HAP-1 (cell line): ENCODE measurements at places on chromosomes 7 and 10.

- peak; percentile 81 for DNase-seq
These were observed 15.4 kb downstream of the GPNMB start for GRCh38 chr7:23261843-23262452.

DNA sequence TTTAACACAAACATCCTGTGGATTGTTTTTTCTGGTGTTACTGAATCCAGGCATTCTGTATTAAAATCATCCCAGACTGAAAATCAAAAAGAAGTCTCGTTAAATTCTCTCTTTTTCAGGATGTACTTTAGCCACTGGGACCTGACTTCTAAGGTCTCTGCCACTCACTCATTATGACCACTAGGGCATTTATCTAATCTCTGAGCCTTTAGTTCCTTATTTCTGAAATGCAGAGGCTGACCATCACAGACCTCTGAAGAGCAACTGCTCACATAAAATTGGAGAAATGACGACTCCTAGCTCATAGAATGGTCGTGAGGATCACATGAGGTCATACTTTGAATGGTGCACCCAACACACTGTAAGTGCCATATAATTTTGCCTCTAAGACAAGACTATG is 63.2 kb downstream of the KCNMA1 start:
- DNase-seq = no peak

DNA sequence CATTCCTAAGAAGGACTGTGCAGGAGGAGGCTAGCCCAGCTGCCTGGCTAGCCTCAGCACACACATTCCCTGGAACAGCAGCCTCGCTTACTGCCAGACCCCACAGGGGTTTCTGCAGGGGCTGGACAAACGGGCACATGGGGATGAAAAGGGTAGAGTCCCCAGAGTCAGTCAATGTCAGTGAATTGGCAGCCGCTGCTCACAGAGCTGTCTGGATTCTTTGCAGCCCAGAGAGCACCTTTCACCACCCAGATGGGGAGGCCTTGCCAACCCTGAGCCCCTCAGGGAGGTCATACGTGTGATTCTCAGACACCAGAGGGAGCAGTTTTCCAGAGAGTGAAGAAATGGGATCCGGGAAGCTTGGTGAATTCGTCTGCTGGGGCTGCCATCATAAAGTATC is 143.3 kb downstream of the KCNMA1 start:
- no peak for DNase-seq

DNA sequence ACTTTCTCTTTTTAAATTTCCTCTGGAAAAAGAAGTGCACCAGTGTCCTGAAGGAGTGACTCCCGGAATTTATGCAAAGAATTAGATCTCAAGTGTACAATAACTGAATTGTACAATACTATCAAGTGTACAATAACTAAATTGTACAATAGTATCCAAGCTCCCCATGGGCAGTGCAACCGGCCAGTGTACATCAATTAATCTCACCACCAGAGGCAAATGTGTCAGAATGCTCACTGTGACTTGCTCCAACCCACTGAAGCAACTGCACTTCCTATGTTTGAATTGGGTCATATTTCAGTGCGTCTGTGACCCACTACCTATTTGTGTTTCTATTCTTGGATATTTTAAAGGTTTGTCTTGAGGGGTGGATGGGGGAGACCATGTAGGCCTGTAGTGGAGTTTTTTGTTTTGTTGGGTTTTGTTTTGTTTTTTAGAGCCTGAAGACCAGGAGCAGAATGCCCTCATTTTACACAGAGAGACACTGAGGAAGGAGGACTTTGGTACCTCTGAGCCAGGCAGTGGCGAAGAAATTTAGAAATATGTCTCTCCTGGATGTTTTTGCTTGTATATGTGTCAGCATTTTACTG is 78.5 kb upstream of the CTTNBP2 start:
- no peak for DNase-seq

DNA sequence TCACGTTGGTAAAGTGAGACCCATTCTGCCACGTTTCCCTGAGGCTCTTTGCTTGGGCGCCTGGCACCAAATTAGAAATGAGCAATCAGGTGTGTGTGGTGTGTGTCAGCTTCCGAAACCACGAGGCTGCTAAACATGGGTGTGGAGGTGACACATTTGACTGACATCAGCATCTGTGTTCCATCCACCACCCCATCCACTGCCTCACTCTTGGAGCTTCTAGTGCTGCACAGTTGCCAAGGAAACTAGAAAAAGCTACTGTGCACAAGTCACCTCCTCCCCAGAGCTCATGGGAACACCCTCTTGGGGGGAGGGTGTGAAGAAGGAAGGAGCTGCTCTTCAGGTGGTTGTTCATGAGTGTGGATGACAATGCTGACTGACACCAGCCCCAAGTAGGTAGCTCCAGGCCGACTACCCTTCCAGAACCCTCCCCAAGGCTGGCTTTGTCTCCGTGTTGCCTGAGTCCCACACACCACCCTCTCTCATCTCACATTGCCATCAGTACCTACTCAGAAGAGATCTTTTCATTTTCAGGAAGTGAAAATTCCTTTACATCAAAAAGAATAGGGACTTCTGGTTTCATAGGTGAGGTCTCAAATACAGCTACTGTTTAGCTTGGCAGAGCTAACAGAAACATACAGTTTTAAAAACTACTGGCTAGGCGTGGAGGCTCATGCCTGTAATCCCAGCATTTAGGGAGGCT is 152.2 kb downstream of the TMEM178B start:
- DNase-seq = no peak

- DNase-seq = peak; percentile 36
These were observed 447.8 kb upstream of the C7orf33 start for GRCh38 chr7:148142660-148143248.

- DNase-seq = peak; percentile 27
These were observed 12.3 kb downstream of the DDC start for GRCh38 chr7:50552921-50553320.

DNA sequence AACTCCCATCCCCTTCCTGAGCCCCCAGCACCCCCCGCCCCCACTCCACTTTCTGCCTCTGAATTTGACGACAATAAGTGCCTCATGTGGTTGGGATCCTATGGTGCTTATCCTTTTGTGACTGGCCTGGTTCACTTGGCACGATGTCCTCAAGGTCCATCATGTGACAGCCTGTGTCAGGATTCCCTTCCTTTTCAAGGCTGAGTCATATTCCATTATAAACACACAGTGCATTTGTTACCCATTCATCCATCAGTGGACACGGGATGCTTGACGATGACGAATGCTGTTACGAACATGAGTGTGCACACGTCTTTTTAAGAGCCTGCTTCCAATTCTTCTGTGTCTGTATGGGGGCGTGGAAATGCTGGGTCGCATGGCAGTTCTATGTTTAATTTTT is 26.7 kb downstream of the SHH start:
- no peak for DNase-seq

- DNase-seq = no peak
These were observed 62.2 kb downstream of the AKR1E2 start for GRCh38 chr10:4888236-4888635.

DNA sequence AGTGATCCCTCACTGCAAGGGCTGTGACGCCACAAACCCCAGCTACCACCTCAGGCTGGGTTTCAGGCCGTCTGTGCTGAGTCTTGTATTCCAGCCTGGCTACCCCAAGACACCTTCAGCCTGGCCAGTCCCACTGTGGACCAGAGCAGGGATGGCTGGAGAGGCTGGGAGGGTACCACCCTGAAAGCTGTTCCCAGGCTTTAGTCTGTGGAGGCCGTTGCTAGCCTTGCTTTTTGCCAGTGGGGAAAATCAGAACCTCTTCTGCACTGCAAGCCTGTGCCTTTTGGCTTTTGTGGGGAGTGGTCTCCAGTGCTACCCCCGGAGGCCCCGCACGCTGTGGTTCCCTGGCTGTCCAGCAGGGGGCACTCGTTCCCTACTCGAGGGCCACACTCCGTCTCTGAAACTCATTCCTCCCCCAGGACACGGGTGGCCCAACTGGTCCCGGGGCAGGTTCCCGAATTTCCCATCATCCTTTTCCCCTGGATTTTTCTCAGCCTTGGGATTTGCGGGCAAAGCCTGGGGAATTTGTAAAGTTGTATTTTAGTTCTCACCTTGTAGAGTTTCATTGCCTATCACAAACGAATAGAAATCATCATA is 128.4 kb upstream of the BTBD16 start:
- DNase-seq = peak; percentile 77

DNA sequence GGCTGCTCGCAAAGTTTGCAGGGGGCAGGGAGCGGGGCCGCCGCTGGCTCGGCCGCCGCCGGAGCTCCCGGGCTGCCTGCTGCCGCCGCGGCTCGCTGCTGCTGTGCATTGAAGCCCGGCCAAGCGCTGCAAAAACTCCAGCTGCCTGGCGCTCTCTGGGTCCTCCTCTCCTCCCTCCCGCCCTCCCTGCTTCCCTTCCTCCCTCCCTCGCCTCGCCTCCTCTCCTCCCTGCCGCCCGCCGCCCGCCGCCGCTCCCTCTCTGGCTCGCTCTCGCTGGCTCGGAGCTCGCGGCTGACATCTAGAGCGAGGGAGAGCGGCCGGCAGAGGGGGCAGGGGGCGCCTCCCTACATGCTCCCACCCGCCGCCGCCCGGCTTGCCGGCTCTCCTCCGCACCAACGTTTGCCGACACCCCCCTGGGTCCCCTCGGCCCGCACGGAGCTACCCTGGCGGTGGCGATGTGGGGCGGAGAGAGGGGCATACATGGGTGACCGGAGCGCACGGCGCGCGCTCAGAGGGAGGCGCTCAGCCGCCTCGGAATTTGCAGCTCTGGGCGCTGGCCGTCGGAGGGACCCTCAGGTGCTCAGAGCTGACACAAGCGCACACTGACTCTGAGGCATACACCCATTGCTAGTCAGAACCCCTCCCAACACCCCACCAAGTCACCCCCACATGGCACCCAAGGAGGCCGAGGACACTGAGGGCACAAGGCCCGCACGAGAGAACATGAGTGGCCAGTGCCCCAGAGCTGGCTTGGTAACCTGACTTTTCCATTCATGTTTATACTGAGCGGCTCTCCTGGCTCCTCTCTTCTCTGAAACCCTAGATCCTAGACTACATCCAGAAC is 1.2 kb upstream of the PLXNA4 start:
- DNase-seq = peak; percentile 44

DNA sequence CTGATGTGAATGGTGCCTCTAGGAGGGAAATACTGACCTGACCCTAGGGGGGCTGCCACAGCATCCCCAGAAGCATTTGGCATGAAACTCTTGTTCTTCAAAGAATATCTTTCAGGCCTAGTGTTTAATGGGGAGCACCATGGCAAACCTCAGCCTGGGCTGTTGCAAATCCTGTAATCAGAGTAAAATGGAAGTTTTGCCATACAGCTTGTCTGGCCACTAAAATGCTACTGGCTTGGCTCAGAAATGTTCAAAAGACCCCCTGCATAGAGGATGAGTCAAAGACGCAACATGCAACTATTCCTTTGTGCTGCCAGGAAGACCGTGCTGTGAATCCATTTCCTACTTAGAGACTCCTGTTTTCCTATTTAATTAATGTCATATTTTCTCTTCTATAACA is 26.7 kb downstream of the HECW1 start:
- no peak for DNase-seq

DNA sequence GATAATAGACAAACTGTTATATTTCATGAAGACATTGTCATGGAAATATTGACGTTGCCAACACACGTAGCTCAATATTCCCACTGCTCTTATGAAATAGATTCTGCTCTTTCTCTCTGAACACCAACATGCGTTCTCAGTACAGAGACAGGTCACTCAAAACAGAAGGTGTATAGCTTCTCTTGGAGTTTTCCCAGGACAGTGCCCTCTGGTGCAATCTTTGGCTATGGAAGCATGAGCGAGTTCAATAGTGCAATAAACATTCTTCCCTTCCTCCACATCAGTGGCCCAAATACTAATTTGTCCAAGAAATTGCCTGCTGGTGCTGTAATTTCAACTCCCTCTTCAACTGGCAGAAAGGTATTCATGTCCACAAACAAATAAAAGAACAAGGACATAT is 145.3 kb downstream of the MAGI2 start:
- DNase-seq = no peak

- no peak for DNase-seq
These were observed 226.5 kb downstream of the PRKG1 start for GRCh38 chr10:51300617-51301304.

DNA sequence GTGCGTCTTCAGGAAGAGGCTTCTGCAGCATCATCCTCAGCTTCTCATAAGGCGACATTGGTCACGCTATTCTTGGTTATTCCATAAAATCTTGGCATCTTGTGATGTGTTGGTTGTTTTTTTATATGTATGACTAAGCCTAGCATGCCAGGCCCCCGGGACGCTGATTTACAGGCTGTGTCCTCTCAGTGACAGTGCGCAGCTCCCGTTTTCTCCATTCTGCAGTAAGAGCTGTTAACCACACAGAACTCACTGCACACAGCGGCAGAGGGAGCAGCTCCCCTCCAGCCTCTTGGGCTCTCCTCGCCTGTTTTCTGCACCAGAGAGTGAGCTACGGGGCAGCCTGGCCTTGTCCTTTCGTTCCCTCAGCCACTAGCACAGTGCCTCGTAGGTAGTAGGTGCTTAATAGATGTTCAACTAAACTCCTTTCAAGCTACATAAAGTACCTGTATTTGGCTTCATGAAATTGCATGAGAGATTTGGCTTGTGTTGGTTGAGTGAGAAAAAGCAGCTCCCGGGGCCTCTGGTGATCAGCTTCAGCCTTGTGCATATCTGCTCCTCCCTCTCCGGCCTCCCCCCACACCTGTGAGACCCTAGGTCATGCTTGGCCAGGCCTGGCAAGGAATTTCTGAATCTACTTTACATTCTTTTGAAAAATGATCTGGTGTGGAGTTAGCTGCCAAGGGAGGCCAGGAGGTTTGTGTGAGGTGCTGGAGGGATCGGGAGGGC is 116.2 kb downstream of the WDR37 start:
- no peak for DNase-seq

GRCh38 chr7:12594122-12594897 is 23.8 kb downstream of the SCIN start:
- no peak for DNase-seq

DNA sequence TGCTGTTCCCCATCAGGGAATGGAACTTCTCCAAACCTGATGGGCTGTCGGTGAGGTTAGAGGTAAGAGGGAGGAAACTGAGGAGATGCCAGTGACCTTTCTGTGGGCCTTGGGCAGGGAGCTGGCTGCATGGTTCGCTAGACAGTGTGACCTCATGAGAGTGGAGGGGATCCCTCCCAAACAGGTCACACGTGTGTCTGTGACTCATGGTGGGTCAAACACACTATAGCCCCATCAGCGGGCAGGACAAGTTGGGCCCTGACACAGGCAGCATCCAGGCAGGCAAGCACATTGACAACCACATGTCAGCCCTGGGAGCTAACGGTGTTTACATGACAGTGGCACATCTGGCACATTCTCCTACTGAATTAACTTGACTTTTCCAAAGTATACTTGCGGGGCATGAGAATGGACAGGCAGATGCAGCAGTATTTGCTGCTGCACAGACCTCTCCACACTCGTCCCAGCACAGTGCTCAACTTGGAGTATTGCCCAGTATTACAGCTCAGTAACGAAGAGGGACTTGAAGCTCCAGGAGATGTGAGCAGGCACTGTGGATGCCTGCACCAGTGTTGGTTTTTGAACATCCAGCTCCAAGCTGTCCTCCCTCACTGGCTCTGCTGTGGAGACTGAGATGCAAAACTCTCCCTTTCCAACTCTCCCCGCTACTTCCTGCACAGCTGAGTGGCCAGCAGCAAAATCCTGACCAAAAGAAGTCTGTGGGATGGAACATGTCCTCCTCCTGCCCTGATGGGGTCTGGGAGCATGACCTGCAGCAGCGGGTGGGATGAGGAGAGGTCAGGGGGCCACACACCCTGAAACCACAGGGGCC is 199.6 kb downstream of the WDR37 start:
- DNase-seq = no peak
